ENCODE measurements at places on chromosomes 16 and 17.

DNA sequence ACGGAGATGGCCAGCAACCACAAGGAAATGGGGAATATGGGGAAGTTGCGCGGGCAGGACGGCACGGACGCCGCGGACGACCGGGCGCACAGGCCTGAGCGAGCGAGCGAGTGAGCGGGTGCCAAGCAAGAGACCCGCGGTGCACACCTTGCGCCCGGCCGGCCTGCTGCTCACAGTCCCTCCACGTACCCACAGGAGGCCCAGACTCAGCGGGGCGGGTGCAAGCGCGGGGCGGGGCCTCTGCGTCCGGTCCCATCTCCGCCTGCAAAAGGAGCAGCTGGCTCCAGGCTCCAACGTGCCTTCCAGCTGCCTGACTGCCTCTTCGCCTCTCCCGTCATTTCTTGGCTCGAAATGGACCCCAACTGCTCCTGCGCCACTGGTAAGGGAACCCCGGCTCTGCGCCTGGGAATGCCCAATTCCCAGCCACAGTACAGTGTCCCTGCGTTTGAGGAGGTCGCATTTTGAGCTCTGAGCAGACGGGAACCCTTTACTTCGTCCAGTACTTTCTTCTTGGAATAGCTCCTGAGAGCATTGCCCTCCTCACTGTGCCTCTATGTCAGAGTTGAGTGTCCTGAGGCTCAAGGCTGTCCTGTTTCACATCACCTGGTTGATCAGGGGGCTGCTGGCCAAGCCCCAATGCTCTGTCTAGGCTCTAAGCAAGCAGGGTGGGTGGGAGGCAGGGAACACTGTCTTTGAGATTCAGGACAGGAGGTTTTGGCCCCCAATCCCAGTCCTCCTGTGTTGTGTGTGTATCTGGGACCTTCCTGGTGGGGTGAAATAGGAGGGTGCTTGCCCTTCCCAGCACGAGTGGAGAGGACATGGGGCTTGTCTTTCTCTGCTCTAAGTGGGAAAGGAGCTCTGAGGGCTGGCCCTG lies 8.1 kb upstream of the MT1E start:
- peak; percentile 85 for DNase-seq

DNA sequence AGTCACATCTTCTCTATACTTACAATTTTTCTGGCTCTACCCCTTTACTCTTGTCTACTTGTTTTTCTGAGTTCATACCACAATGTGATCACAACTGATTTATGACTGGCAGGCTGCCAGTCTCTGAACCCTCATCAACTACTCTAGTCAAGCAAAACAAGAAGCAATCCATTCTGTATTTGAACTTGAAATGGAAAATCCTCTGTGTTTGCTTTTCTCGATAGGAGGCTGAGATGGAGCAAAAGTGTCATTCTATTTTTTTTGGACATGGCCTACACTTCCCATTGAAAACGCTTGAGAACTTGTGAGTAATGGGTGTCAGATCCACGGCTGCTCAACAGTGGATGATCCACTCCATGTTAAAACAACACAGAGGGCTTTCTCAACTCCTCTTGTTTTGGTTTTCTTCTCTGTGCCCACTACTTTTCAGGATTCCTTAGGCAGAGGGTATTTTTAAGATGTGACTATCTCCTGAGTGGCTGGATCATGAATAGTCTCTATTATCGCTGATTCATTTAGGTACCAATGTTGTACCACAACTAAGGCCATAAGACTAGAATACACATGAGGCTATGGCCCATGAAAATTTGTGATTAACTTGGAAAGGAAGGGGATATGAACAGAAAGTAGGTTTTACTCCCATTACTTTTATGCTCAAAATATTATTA lies 11.7 kb downstream of the TMEM100 start:
- no peak for DNase-seq

- no peak for DNase-seq
These were observed 372.3 kb upstream of the MON1B start for GRCh38 chr16:76818606-76819181.

DNA sequence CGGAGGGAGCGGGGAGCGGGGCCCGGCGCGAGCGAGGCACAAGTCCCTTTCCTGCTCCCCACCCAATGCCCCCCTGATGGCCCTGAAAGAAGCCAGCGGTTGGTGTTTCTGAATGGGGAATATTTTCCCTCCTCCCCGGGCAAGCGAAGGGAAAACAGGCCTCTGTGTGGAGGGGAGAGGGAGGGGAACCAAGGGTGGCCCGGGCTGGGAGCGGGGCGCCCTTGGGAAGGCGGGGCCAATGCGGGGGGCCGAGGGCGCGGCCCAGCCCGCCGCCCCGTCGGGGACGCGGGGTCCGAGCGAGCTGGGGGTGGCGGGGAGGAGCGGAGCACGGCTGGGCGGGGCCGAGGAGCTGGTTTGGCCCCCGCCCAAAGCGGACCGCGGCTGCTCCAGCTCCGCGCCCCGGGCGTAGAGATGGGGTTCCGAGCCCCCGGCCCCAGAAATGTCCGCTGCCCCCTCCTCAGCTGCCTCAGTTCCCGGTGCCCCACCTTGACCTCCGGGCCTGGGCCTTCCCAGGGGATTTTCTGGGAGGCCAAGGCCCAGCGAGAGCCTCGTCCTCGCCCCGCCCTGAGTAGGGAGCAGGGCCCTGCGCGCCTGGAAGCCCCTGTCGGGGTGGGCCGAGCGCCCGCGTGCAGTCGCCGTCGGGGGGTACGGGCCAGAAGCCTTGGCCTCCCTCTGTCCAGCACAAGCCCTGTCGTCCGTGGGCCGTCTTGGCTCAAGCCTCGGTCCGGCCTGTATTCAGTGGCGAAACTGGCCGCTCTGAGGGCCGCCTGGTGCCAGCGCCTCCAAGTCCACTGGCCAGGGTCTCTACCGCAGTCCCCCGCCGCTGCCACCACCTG lies 3.9 kb upstream of the HEXIM1 start:
- DNase-seq: peak; percentile 87

- DNase-seq: no peak
These were observed 96.4 kb upstream of the NOG start for GRCh38 chr17:56497132-56497531.

- DNase-seq: peak; percentile 75
These were observed 2.9 kb upstream of the RAB40C start for GRCh38 chr16:586645-587590.

GRCh38 chr16:58057121-58057520 lies 31.6 kb downstream of the MMP15 start:
- DNase-seq: no peak

DNA sequence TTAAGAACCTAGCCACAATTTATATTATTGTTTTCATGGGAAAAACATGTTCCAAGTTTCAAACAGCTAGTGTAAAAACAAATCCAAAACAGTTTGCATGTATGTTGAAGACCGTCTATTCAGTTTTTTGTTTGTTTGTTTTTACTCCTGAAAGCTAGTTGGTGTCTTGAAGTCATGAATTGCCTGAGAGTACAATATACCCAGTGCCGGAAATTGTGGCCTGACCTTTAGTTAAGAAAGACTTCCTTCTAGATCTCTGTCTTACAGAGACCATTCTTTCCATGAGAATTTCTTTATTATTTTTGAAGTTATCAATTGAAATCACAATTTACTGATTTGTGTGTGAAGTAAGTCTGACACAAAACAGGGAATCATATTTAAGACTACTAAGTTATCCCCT lies 474.8 kb downstream of the KCNJ2 start:
- DNase-seq: no peak

GRCh38 chr16:89038221-89038721 lies 55.4 kb upstream of the ACSF3 start:
- peak; percentile 36 for DNase-seq

- no peak for DNase-seq
These were observed 282.4 kb downstream of the ABCC12 start for GRCh38 chr16:47873434-47873833.

GRCh38 chr17:31491376-31492131 lies 100.1 kb downstream of the RAB11FIP4 start:
- DNase-seq: peak; percentile 93

DNA sequence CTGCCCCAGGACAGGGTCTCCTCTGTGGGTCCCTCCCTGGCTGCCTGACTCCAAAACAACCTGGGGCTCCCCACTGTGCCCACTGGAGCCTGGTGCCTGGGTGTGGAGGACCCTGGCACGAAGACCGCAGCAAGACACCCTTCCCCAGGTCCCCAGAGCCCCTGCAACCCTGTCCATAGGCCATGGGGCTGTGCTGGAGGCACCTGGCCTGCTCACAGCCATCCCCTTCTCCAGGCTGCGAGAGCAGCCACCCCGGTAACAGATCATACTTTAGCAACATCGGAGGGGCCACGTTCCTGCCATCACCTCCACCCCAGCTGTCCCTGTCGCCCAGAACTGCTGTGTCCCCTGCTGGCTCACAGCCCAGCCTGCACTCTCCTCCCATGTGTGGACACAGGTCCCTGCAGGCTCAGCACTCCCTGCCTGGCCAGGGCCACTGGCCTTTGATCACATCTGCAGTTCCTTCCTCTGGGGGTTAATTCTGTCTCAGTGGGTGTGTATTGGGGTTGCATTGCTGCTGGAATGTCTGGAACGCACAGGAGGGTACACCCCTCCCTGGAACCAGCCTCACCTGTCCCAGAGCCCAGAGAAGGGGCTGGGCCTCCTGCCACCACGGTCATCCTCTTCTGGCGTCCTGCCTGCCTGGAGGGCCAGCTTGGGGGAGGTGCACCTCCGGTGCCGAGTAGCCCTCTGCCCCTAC lies 12.2 kb downstream of the PPL start:
- DNase-seq: no peak

GRCh38 chr16:3158510-3159314 lies 23.9 kb downstream of the ZNF213 start:
- peak; percentile 95 for DNase-seq
